ENCODE measurements at places on chromosomes 5 and 9.

DNA sequence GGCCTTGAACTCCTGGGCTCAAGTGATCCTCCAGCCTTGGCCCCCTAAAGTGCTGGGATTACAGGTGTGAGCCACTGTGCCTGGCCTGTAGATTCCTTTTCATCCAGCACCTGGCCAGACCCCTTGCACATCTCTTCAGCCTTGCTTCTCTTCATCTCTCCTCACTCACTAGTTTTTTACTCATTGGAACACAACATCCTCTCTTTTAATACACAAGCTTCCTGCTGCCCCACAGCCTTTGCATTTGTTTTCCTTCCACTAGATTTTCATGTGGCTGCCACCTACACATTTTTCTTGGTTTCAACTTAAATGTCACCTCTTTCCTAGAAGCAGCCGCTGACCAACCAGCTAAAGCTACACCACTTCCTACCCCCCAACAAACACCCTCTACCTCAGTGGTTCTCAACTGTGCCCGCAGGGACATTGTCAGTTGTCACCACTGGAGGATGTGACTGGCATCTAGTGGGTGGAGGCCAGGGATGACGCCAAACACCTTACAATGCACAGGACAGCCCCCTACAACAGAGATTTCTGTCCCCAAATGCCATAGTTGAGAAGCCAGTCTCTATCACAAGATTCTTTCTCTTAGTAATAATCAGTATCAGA, 33.7 kb downstream of the HAVCR1 start:
- DNase-seq = no peak

- DNase-seq = no peak
Measured at GRCh38 chr5:165242646-165243045, 1737.2 kb downstream of the MAT2B start.

- DNase-seq = no peak
Measured at GRCh38 chr5:126988021-126988569, 42.3 kb downstream of the MARCHF3 start.

GRCh38 chr5:88509403-88509802, 240.8 kb upstream of the TMEM161B start:
- no peak for DNase-seq

- no peak for DNase-seq
Measured at GRCh38 chr9:14213504-14213903, 100.4 kb downstream of the NFIB start.

GRCh38 chr5:54180630-54181031, 129.7 kb downstream of the ARL15 start:
- peak; percentile 25 for DNase-seq

GRCh38 chr5:114062932-114063867, 298.7 kb upstream of the KCNN2 start:
- DNase-seq = no peak

DNA sequence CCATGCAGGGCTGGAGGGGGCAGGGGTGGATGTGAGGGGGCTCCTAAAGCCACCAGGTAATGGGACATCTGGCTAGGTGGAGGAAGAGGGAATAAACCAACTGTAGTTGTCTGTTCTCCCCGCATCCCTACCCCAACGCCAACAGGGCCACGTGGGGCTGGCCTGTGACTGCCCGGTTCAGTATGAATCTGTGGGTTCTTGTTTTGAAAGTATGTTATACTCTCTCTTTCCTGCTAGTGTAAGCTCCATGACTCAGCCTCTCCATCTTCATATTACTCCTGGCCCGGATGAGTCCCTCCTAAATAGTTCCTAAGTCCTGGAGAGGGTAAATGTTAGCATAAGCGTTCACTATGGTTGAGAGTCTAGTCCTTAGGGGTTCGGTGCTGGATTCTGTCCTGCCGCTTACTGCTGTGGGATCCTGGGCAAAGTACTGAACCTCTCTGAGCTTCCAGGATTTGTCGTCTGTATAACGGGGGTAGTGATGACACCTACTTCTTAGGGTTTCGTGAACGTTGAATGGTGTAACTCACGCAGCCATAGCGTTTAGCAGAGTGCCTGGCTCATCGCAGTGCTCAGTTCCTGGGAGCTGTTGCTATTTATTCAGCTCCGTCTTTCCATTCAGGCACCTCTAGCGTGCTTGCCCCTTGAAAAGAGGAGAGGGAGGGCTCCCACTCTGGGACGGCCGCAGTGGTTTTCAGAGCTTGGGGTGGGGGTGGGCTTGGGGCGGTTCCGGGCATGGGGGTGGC, 28.8 kb downstream of the LHX2 start:
- DNase-seq = peak; percentile 73

- peak; percentile 31 for DNase-seq
Measured at GRCh38 chr9:131530546-131530919, 530 bp downstream of the UCK1 start.

- peak; percentile 48 for DNase-seq
Measured at GRCh38 chr5:92544596-92544995, 1036.4 kb downstream of the NR2F1-AS1 start.

DNA sequence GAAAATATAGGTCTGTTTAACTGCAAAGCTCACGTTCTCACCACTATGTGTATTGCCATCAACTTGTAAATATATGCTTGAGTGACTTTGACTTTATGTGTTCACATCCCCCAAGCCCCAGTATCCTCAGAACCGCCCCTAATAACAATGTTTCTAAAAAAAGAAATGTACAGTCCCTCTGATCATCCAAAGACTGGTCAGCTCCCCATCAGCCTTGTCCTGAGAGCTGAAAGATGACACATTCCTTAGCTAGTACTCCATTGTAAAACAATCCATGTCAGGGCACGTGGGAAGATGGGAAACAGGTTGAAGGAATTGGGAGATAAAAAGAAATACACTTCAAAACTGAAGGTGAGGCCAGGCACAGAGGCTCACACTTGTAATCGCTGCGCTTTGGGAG, 279.4 kb upstream of the WWC1 start:
- no peak for DNase-seq

DNA sequence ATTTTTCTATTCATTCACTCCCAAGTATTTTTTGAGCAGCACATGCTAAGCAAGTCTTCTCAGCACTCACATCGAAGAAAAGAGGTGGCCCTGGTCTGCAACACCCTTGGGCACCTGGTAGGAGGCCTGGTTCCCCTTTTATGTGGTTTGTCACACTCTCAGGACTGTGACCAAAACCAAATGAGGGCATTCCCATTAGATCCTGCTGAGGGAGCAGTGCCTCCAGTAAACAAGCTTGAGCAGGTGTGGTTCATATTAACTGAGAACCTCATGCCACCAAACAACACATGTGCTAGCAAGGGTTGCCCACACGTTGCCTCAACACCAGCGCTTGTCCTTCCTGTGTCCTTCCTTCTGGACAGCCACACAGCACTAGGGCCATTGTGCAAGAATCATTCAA, 26.9 kb upstream of the SYK start:
- no peak for DNase-seq

DNA sequence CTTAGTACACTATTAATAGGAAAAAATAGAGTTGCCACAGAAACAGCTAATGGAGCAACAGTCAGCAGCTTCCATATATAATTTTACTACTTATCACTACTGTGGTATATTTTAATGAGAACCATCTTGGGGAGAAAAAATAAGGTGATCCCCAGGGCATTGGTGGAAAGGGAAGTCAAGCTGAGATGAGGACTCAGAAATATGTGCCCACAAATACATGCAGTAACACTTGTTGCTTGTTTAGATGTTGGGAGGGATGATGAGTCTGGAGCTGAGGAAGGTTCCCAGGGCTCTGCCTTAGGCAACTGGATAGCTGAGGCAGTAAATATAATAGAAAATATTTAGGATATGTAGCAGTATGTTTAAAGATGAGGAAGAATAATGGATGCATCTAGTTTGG, 280.1 kb upstream of the PDE4D start:
- DNase-seq = no peak

DNA sequence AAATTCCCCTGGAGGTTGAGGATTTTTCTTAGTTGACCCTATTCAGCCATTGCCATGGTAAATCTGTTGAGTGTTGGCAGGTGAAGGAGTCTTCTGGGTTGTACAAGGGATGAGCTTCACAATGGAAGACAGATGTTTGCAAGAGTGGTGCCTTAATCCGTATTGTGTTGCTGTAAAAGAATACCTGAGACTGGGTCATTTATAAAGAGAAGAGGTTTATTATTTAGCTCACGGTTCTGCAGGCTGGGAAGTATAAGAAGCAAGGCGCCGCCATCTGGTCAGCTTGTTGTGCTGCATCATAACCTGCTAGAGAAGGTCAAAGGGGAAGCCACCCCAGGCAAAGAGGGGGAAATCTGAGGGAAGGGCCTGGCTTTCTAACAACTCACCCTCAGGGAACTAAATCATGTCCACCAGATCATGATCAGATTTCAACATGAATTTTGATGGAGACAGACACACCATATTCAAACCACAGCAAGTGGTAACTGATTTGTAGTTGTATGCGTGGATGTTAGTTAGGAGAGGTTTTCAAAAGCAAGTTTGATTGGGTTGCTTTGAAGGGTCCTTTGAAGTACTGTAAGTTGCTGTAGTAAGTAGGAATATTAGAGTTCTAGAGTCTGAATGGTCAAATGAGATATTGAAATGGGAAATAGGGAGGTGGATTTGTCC, 2.5 kb downstream of the TNPO1 start:
- DNase-seq = peak; percentile 79

GRCh38 chr9:122143876-122144405, 15.6 kb downstream of the NDUFA8 start:
- DNase-seq = no peak
